ENCODE measurements at places on chromosomes 16 and 17. TPM values are rescaled to one million over a fixed set of nuclear protein-coding genes. Genes with fewer than 3 reads are reported as not detected.
A peak's percentile ranks its signal among the peaks of the same experiment; 100 is the strongest.

DNA sequence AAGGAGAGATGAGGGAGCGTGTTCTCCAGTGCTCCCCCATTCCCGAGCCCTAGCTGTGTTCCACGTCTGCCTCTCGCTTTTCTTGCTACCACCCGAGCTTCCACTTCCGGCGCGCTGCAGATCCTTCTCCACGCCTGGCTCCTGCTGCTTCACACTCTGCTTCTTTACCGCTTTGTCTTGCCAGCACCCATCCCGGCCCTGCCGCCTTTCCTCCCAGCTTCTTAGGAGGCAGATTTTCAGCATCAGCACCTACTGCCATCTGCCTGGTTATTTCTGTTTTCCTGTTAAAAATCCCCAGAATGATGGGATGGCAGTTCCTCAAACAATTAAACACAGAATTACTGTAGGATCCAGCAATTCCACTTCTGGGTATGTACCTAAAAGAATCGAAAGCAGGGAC lies 64.7 kb downstream of the ELAC2 start:
- DNase-seq: no peak

GRCh38 chr16:76681296-76681695 lies 404.1 kb downstream of the CNTNAP4 start:
- no peak for DNase-seq

DNA sequence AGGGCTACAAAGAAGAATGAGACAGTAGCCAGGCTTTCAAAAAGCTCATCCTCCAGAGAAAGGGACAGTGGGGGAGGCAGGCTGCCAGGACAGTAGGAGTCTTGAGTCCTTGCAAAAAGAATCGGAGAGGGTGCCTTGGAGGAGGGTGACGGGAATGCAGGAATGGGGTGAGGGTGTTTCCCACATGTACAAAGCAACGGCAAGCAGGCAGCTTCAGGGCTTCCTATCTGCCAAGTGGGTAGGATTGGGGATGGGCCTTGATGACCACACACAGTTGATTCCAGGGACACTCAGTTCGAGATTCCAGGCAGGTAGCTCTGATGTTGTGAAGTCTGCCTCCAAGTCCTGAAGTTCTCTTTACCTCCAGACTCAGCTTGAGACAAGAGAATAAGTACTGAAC lies 54.4 kb downstream of the C17orf67 start:
- DNase-seq: no peak

DNA sequence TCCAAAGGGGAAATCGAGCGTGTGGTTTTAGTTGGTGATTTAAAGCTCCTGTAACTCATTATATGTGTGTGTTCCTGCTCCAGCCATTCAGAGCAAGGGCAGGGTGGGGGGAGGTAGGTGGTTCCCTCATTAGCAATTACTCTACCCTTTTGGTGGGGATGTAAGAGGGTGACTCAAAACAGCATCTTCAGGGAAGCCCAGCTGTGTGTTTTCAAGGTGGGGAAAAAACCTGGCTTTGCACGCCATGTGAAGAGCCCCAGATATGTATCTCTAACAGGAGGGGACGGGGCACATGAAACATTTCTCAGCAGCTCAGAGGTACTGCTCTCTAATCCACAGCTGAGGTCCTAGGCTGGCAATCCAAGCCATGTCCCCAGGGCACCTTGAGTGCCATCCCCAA lies 241.3 kb upstream of the ZFHX3 start:
- no peak for DNase-seq

DNA sequence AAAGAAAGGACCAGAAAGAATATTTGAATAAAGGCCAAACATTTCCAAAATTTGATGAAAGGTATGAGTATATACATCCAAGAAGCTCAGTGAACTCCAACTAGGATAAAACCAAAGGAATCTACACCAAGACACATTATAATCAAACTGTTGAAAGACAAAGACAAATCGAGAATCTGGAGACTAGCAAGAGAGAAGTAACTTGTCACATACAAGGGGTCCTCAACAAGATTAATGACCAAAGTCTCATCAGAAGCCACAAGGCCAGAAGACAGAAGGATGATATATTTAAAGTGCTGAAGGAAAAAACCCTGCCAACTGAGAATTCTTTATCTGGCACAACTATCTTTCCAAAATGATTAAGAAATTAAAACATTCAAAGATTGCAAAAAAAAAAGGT lies 9.3 kb upstream of the IL21R start:
- no peak for DNase-seq

- no peak for DNase-seq
Observed at GRCh38 chr16:1865902-1866690, 5.9 kb downstream of the MEIOB start.

DNA sequence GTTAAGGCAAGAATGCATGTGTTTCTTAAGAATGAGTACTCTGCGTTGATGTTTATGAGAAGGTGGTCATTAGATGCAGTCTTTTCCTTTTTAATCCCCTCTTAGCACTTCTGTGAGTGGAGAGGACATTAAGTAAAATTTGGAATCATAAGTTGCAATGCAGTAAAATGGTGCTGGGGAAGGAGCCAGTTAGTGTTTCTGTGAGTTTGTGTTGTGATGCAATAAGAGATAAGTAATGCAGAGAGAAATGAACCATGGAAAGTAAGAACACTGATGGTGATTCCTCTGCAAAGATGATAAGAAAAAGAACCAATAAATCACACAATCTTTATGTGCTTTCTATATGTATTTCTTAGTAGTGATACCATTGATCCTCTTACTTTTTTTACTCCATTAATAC lies 20.0 kb downstream of the ABHD15 start:
- DNase-seq: no peak

DNA sequence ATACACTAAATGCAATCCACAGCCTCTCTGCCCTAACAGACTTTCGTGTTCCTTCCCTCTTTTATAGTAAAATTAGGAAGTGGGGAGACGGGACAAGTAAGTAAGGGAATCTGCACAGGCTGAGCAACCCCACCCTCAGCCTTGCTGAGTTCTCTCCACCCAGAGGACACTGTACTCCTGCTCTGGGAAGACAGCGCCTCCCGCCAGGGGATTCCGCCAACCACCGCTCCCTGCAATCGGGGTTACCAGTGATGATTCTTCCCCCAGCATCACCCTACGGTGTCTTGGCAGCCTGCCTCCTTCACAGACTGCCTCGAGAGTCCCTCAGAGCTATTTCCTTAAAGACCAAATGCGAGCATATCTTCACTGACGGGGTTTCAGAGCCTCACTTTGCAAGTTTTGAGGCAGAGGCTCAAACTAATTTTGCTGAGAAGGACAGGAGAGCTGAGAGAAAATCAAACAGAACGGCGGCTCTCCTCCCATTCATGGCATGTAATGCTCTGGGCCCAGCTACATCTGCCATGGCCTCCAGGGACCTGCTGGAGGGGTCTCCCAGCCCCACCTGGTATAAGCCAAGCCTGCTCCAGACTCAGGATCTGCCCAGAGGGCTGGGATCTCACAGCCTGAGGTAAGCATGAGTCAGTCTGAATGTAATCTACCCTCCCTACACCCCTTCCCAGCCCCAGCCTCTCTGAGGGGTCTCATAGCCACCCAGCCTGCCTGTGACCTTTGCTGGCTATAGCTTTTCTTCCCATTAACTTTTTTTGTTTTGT lies 22.7 kb upstream of the ASGR2 start:
- no peak for DNase-seq

DNA sequence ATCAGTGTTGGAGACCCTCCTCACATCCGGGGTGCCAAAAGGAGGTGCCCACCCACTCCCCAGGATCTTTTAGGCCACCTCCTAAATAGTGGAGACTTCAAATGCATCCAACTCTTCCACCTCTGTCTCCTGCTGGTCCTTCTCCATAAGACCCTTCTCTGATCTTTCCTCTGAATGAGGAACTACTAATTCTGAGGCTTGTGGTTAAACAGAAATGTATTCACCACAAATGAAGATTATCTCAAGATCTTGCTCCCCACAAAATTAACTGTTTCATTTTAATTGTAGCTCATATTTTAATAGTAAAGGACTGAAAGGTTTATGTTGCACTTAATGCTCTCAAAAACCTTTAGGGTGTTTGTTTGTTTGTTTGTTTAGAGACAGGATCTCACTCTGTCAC lies 34.1 kb downstream of the TLE7 start:
- DNase-seq: no peak

GRCh38 chr17:40671282-40671681 lies 6.3 kb upstream of the KRT222 start:
- DNase-seq: no peak

DNA sequence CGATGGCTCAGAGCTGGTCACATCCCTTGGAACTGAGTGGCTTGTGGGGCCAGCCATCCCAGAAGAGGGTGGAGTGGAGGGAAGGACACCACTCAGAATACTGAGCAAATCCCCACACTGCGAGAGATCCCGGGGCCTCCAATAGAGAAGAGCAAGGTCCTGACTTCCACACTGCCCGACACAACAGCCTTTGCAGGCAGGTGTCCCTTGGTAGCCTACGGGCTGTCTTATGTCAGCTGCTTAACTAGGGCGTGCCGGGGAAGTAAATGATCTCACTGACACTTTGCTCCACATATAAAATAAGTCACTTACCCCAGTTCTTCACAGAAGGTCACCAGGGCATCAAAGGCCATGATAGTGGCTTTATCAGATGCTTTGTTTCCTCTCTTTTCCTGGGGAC lies 16.1 kb downstream of the RECQL5 start:
- no peak for DNase-seq

DNA sequence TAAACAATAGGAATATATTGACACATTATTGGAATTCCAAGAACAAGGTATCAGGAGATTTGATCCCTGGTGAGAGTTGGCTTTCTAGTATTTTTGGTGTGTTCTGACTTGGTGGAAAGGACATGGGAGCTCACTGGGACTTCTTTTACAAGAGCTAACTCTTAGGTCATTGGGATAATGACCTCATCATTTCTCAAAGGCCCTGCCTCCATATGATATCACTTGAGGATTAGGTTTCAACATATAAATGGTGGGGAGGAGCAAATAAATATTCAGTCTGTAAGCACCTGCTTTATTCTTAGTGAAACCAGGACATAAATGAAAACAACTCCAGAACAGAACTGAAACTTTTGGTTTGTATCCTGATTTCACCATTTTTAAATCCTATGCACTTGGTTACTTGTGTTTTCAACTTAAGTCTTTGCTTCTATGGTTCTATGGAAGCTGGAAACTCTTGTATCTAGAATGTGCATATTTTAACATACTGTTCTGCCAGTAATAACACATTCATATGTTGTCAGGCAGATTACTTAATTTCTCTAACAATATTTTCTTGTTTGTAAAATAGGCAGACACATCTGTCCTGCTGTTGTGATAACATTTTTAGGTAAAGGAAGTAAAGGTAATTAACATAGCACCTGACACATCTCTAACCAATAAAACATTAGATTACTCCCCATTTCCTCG lies 1527.7 kb upstream of the CDH8 start:
- no peak for DNase-seq

DNA sequence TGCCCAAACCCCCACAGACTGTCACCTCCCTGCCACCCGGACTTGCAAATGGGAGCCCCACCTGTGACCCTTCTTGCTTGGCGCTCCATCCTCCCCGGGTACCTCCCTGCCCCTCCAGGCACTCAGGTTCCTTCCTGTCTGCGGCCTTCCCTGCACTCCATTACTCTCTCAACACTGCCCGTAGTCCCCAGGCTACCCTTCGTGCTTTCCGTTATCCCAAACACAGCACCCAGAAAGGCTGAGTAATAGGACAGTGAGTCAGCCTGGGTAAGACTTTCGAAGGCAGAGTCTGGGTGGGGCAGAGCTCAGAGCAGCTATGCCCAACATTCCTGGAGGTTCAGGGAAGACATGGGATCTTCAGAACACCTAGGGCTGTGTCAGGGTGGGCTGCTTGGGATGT lies 16.6 kb upstream of the C16orf74 start:
- DNase-seq: no peak

GRCh38 chr17:5049314-5049841 lies 14.2 kb upstream of the SLC52A1 start:
- no peak for DNase-seq

DNA sequence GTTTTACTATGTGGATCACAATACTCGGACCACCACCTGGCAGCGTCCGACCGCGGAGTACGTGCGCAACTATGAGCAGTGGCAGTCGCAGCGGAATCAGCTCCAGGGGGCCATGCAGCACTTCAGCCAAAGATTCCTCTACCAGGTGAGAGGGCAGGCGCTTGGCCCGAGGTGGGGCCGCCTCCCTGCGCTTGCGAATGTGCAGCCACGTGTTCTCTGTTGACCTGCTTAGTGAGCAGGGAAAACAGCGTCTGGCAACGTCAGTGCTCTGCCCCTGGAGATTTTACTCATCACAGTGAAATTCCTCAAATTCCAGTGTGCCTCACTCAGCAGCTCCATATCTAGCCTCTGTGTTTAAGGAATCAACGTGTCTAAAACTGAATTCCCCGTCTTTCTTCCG lies 33.4 kb upstream of the CLEC18A start:
- DNase-seq: no peak

DNA sequence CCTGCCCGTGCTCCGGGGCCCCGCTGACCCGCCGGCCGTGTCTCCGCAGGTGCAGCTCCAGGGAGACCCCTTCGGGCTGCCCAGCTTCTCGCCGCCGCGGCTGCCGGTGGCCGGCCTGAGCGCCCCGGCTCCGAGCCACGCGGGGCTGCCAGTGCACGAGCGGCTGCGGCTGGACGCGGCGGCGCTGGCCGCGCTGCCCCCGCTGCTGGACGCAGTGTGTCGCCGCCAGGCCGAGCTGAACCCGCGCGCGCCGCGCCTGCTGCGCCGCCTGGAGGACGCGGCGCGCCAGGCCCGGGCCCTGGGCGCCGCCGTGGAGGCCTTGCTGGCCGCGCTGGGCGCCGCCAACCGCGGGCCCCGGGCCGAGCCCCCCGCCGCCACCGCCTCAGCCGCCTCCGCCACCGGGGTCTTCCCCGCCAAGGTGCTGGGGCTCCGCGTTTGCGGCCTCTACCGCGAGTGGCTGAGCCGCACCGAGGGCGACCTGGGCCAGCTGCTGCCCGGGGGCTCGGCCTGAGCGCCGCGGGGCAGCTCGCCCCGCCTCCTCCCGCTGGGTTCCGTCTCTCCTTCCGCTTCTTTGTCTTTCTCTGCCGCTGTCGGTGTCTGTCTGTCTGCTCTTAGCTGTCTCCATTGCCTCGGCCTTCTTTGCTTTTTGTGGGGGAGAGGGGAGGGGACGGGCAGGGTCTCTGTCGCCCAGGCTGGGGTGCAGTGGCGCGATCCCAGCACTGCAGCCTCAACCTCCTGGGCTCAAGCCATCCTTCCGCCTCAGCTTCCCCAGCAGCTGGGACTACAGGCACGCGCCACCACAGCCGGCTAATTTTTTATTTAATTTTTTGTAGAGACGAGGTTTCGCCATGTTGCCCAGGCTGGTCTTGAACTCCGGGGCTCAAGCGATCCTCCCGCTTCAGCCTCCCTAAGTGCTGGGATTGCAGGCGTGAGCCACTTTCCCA lies 5.9 kb downstream of the CTF1 start:
- peak; percentile 72 for DNase-seq

DNA sequence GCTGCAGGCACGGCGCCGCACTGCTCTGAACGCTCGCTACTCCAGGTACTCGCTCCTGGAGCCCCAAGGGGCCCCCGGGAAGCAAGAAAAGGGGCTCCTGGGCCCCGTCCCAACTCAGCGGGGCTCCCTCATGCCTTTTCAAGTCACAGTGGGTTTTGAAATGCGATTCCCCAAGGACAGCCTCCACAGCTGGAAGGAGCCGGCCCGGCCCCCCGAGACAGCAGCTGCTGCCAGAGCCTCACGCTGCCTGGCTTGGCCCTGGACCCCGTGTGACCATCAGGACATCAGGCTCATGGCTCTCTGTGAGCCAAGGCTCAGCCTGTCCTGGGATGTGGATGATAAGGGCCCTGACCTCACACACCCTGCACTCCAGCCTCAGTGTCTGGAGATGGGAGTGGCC lies 80.6 kb downstream of the LMF1 start:
- no peak for DNase-seq

CTRB1 gene
- total RNA-seq: not detected

CHD9NB gene
- total RNA-seq: 0.61 TPM

NPTX1 gene
- 1.6 TPM for total RNA-seq

EPOP gene
- 13.0 TPM for total RNA-seq

PTX4 gene
- not detected for total RNA-seq

Data from neural crest cell (in vitro differentiated cells).